ENCODE measurements at places on chromosomes 5 and 9.

DNA sequence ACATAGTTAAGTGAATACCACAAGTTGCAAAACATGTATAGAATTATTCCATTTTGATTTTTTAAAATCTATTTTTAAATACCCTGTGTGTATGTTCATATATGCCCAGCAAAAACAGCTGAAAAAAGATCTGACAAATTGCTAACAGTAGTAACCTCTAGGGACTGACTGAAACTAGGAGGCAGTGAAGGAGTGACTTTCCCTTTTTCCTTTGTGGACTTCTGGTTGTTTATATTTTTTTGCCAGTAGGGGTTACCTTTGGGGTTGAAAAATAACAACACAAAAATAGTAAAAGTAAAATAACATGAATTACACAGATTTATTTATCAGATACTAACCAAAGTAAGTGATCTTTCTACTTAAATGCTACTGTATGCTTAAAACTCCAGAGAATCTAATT lies 2.9 kb downstream of the MEGF9 start:
- DNase-seq, result no peak

DNA sequence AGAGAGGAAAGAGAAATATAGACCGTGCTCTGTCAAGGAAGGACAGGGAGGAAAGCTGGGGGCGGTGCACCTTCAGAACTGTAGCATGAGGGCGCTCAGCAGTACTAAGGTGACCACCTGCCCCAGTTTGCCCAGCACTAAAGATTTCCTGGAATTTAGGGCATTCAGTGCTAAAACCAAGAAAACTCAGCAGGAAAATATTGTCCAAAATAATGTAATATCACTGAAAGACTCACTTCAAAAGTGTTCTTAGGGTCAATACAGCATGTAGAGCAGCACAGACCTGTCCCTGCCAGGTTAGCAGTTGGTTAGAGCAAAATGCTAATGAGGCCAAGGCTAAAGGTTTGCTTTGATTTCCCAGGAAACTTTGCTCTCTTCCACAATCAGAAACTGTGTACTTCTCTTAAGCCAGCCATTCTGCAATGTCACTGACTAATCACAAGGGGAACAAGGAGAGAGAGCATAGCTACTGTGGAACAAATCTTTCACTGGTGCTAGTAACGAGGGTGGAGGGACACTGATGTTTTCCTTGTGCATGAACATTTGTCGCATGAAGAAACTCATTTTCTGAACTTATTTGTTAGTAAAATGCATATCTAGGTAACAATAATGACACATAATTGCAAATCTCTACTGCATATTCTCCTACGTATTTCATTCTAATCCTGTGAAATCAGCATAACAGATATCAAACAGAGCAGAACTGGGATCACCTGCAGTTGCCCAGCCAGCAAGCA lies 53.0 kb upstream of the GRAMD2B start:
- DNase-seq, result no peak

DNA sequence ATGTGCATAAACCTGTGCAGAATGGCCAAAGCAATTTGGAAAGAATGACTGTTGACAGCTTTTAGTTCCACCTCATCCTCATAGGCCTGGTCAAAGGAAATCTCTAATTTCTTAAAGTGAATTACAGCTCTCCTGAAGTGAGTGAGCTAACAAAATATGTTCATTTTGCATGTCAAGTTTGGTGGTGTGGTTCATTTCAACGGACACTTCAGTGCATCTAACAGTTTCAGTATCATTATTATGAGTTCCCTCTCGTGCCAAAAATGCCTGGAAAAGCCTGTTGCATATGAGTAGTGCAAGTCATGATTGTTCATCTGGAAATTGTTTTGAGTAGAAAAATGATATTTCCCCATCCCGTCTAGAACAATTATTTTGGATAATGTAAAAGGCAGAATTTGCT lies 53.2 kb upstream of the HMHB1 start:
- no peak for DNase-seq

- no peak for DNase-seq
Observed at GRCh38 chr5:13994621-13995253, 50.2 kb upstream of the DNAH5 start.

DNA sequence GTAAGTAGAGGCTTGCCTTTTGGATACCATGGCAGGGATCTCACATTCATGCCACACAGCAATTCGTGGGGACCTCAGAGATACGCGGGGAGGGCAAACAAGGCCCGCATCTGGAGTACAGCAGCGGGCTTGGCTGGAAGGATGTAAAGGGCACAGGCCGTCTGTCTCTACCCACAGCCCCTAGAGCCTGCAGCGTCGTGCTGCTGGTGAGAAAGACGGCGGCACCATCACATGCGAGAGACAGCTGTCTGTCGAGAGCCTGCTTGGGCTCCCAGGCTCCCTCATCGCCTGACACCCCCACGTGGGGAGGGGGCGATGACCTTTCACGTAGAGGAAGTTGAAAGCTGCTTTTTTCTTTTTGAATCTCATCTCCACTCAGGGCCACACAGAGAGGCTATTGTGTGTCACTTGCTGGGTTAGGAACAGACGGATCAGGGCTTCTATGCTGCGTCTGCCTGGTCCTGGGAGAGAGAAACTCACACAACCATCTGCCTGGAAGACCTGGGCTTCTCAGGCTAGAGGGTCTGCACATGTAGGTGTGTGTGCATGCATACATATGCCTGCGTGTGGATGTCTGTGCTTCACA lies 134.6 kb upstream of the PPP1R26 start:
- DNase-seq, result no peak

- no peak for DNase-seq
Observed at GRCh38 chr9:115615821-115616665, 498.1 kb upstream of the TNC start.

- no peak for DNase-seq
Observed at GRCh38 chr5:135309391-135310327, 89.4 kb downstream of the MACROH2A1 start.

GRCh38 chr9:18124760-18125159 lies 349.2 kb upstream of the ADAMTSL1 start:
- DNase-seq, result no peak

GRCh38 chr9:81408951-81409350 lies 280.4 kb downstream of the TLE1 start:
- DNase-seq, result no peak

DNA sequence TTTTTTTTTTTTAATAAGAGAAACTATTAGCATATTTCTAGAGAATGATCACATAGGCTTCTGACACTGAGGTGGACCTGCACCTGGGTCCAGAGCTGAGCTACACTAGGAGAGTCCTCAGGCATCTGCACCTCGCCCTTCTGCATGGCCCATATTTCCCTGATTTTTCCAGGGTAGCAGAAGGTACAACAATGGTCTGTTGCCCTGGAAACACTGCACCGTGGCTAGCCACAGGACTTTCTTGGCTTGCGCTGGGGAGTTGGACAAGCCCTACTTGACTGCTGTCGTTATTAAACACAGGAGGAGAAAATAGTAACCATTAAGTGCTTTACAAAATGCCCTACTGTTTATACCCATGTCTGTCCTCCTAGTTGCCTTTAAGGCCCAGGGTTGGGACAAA lies 615.7 kb upstream of the MEF2C start:
- no peak for DNase-seq

DNA sequence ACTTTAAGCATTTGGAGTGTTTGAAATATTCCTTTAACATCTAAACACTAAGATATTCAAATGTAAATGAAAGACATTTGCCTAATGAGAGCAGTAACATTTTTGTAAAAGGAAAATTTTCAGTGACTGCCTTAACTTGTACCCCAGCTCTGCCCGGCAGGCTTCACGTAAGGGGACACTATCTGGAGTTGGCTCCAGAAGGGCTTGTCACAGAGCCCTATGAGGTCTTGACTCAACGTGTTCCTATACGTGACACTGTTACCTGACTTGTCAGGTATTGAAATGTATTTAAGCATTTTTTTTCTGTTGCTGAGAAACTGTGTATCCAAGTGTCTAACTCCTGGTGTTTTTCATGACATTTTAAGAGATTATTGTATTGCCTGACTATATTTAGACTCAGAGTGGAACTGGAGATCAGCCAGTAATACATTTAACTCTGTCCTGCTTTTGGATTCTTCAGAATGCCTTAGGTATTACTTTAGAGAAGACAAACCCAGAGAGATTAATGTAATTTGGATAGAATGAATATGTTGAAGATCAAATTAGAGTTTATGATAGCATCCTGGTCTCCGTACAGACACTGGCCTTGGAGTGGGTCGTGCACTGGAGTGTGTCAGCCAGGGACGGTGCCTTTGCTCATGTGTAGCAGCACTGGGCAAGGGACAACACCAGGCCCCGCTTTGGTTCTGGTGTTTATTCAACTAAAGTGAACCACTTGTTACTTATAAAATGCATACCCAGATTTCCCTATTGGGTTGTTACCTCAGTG lies 34.6 kb upstream of the PHF2 start:
- DNase-seq, result no peak

DNA sequence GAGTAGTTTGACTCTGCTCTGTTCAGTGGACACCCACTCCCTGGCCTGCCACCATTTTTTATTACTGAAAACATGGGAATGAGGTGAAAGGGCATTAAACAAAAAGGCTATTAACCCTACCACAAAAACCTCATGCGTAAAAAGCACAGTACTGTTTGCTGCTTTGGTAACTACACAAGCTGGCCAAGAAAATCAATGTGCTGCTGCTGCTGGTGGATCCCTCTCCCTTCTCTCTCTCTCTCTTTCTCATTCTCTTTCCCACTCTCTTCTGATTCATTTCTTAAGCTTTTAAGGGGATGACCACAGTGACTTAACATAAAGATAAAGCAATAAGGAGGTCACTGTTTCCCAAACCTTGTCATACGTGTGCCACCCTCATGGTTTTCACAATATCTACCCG lies 183.2 kb upstream of the TBC1D2 start:
- DNase-seq, result no peak

- DNase-seq, result no peak
Observed at GRCh38 chr5:1297243-1297642, 2.4 kb upstream of the TERT start.
